A549 treated with CORT108297 at 1 μM for 4 hours (cell line): ENCODE measurements at places on chromosomes 2 and 18. TPM values are rescaled to one million over a fixed set of nuclear protein-coding genes. Genes with fewer than 3 reads are reported as not detected.

RAB1A gene
- total RNA-seq, result 228 to 246 TPM (median 245 TPM) in 5 replicates

GALNT3 gene
- total RNA-seq, result 0.04 to 0.05 TPM in 2 of 5 replicates, not detected in the others

LRRC30 gene
- total RNA-seq, result not detected in 5 replicates

PRKAG3 gene
- not detected in 5 replicates for total RNA-seq

DNAH6 gene
- 0.01 to 0.19 TPM (median 0.12 TPM) in 5 replicates for total RNA-seq

YPEL5 gene
- total RNA-seq, result 47.3 to 52.1 TPM (median 49.0 TPM) in 5 replicates

CCDC74A gene
- 12.7 to 19.2 TPM (median 15.0 TPM) in 5 replicates for total RNA-seq

DCDC2C gene
- 0.22 to 0.55 TPM (median 0.52 TPM) in 5 replicates for total RNA-seq
